Coronary artery (tissue), 2 donors: ENCODE measurements at places on chromosomes 4 and X.

DNA sequence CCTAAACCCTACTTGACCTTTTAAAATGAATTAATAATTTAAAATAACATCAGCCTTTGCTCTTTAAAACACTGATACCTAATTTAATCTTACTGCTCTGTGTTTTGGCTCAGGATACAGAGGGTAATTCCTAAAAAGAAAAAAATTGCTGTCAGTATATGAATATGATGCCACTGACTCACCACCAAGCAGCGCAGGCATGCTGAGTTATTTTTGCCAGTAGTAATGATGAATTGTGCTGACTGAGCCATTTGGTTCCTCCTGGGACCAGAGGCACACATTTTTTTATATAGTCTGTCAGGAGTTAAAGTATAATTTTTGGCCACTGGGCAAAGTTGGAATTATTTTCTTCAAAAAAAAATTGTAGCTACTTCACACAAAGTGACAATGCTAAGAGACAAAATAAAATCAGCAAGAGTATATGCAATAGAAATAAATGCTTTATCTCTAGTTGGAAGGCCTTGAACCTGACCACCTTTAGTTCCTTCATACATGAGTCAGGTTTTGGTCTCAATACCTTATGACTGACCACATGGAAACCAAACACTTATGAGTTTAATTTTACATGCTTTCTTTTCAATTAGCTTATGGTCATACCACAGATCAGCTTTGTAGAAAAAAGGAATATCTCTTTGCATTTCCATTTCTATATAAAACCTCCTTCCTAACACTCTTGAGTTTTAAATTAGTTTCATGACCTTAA, 115.1 kb downstream of the PPP3CA start:
- DNase-seq = no peak

DNA sequence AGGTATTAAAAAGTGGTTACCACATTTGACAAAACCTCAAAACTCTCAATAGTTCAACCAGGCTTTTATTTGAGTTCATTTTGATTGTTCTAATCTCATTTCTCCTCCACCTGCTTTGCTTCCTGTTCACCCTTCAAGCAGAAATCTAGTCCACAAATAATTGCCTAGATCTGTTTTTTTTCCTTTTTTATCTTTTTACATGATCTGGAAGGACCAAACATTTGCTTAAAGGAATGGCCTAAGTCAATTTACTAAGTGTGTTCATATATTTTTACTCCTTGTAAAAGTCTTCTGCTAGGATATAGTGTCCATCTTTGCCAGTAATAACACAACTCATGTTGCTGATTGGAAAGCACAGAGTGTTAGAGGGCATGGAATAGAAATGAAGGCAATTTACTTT, 26.2 kb upstream of the VEGFD start:
- DNase-seq = no peak

DNA sequence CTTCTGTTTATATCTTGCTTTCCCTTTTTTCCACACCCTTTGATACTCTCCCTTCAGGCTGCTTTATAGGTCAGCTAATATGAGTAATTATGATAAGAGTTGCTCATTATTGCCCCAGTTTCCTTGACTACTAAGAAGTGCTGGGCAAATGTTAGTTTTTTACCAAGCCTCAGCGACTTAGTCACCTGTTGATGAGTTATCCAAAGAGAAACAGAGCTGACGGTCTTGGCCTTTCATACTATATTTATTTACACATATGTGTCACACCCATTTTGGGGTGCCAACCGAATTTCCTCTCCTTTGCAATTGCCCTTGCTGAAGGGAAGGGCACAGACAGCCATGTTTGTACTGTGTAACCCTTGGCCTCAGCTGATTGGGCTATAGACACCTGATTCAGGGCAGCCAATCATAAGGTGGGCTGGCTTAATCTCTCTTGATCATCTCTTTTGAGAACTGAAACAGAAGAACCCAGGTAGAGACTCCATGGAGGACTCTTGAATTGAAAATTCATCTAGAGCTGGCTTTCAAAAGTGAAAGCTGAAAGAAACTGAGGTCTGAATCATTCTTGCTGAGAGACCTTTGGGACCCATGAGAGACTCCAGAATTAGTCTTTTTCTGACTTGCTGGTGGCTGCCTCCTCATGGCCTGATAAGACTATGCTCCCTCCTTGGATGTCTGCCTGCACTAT, 111.7 kb upstream of the RPS6KA3 start:
- no peak for DNase-seq

DNA sequence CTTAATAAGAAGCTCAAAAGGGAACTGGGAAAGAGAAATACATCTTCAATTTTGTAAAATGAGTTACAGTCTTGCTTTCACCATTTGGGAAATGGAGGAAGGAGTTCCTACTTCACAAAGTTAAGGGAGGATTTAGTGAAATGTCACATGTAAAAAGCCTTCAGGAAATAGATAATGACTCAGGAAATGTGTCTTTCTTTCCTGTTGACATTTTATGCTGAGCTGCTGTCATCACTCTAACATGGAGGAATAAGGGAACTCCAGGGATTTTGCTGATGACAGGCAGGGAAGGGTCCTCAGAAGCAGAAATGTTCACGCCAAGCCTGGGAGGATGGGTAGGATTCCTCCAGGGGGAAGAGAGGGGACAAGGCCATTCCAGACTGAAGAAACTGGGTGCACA, 251.1 kb downstream of the USP46 start:
- no peak for DNase-seq
